ENCODE measurements at places on chromosomes 6 and 20. TPM values are rescaled to one million over a fixed set of nuclear protein-coding genes. Genes with fewer than 3 reads are reported as not detected.

The TCF21 gene
- 8.2 TPM for total RNA-seq

The NT5E gene
- total RNA-seq = 306 TPM

The BANF2 gene
- total RNA-seq = not detected

The TFAP2A gene
- total RNA-seq = not detected

The PLN gene
- total RNA-seq = 0.19 TPM
